ENCODE measurements at places on chromosomes 4 and X.

- DNase-seq, result no peak
Measured at GRCh38 chr4:141427726-141428296, 207.1 kb downstream of the ZNF330 start.

DNA sequence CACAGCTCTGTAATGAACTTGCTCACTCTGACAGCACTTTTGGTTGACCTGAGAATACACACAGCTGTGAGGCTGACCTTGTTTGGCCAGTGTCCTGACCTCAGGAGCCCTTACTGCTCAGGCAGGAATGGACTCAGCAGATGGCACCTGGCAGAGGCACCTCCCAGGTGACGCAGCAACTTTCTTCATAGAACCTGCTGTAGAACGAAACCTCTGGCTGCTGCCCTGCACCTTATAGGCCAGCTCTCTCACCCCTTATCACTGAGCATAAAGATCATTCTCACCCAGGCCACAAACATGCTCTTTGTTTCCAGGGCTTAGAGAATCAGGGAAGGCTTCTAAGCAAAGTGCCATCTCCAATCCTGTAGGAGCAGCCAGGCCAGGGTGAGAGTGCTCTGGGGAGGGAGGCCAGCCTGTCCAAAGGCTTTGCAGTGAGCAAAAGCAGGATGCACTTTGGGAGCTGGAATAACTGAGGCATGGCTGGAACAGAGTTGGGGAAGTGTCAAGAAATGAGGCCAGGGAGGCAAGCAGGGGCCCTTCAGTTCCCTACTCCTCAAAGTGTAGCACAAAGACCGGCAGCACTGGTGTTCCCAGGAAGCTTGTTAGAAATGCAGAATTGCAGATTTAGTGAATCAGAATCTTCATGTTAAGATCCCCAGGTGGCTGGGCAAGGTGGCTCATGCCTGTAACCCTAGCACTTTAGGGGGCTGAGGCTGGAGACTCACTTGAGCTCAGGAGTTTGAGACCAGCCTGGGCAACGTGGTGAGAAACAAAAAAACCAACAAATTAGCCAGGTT is 13.3 kb upstream of the CENPU start:
- DNase-seq, result peak; percentile 68

- no peak for DNase-seq
Measured at GRCh38 chr4:1776521-1777161, 16.5 kb upstream of the FGFR3 start.

DNA sequence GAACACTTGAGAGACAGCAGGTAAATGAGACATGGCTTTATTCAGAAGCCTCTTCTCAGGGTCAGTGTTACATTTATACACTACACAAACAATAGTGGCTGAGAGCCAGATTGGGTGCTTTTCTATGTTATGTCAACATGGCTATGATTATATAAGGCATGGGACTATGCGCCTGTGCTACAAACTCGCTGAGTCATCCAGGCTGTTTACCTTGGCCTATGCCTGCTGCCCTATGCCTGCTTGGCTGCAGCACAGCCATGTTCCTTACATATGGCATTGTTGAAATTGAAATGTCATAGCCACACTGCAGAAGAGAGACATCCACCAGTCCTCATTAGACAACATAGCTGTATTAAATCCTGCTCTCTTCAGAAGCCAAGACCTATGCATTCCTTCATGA is 236.3 kb upstream of the NWD2 start:
- DNase-seq, result no peak

DNA sequence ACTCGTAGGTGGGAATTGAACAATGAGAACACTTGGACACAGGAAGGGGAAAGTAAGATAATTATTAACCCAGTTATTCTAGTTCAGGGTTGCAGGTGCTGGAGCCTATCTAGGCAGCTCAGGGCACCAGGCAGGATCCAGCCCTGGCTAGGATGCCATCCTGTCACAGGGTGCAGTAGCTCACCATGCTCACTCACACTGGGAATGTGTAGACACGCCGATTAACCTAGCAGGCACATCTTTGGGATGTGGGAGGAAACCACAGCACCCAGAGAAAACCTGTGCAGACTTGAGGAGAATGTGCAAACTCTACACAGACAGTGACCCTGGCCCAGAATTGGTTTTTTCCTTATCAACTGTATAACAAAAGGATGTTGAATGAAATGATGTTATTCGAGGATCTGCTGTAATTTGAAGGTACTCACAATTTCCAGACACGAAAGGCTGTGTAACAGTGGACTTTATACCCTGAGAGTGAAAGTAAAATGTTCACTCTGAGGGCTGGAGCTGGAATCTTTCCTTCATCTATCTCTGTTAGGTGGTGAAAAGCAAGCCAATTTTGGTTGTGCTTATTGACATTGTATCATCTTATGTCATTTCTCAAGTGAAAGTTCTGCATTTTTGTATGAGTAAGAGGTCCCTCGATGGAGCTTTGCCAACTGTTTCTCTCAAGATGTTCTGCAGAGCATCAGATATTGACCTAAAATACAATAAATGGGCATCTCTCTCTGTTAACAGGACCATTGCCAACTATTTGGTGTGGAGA is 78.8 kb downstream of the PHEX start:
- no peak for DNase-seq

DNA sequence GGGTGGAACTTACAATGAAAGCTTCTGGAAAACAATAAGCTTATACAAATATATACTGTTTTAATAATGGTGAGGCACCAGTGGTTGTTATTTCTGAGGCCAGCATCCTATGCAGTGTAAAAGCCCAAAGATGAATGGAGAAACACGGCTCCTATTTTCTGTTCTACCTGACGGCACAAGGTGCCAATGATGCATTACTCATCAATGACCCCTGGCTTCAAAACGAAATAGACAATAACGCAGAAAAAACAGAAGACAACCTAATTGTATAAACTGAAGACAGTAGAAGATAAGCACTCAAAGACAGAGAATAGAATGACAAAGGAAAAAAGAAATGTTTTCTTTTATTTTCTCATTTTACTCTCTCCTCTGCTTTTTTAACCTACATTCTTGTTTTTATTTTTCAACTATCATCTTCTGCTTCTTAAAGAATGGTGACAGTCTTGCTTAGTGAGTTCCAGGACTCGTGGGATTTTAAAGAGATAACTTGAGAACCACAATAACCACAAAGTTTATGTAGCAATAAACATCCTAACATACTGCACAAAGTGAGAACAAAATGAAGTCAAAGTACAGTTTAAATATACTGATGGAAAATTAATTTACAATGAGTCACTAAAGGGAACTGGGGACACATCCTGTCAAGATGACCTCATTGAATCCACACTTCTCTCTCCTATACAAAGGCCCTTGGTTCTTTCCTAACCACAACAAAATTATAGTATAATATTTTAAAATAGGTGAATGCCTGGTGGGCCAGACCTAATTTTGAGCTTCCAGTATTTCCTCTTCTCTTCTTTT is 169.8 kb downstream of the BTC start:
- DNase-seq, result no peak

DNA sequence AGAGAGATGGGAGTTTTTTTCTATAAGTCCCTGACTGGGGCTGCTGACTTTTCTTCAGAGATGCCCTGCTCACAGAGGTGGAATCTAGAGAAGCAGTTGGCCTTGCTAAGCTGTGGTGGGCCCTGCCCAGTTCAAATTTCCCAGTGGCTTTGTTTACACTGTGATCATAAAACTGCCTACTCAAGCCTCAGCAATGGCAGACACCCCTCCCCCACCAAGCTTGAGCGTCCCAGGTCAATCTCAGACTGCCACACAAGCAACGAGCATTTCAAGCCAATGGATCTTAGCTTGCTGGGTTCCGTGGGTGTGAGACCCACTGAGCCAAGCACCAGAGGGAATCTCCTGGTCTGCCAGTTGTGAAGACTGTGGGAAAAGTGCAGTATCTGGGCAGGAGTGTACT is 199.8 kb upstream of the WDFY3 start:
- no peak for DNase-seq

- DNase-seq, result no peak
Measured at GRCh38 chr4:134952775-134953174, 751.2 kb upstream of the PABPC4L start.
